ENCODE measurements at places on chromosomes 12 and 14.

GRCh38 chr14:104722938-104723650 is 935 bp upstream of the ADSS1 start:
- DNase-seq: no peak

- no peak for DNase-seq
Observed at GRCh38 chr12:2858944-2859421, 2.1 kb upstream of the TEX52 start.

GRCh38 chr14:72380456-72380855 is 448.2 kb downstream of the RGS6 start:
- DNase-seq: no peak

DNA sequence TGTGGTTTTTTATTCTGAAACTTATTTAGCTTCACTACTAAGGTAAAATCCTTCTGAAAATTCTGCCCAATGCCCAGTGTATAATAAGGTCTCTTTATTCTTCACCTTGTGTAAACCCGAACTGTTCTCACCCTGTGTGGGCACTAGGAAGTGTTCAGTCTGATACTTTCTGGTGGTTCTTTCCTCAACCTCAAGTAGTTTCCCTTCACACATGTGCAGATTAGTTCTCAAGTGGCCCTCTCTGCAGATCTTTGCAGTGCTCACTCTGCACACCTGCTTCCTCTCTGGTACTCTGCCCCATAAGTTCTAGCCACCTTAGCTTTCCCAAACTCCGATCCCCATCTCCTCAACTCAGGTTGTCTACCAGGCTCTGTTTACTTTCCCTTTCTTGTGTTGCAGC is 61.6 kb downstream of the RAD51B start:
- no peak for DNase-seq

GRCh38 chr14:102662636-102663430 is 70.4 kb downstream of the RCOR1 start:
- DNase-seq: no peak

GRCh38 chr14:87944987-87945604 is 47.9 kb downstream of the GALC start:
- no peak for DNase-seq

GRCh38 chr14:74591394-74591793 is 20.6 kb downstream of the LTBP2 start:
- no peak for DNase-seq

DNA sequence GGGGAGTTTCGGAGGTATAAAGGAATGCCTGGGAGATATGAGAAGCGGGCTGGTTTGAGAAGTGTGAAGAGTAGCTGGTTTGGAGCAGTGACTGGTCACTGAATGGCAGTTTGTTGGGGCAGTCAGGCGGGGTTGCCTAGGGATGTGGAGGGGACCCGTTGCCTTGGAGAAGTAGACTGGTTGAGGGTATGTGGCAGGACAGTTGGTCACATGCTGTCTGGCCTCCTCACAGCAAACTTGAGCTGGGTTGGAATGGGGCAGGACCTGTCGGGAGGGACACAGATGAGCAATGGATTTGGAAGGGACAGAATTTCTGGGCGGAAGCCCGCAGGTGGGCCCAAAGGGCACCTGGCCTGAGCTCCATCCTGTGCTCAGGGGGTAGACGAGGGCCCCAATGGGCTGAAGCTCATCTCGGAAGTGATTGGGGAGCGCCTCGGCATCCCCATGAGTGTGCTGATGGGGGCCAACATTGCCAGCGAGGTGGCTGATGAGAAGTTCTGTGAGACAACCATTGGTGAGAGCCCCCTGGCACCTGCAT is 2.2 kb downstream of the GPD1 start:
- DNase-seq: no peak

- DNase-seq: no peak
Observed at GRCh38 chr12:121957861-121958515, 39.6 kb downstream of the CFAP251 start.

GRCh38 chr14:43175896-43176295 is 1331.2 kb downstream of the FSCB start:
- no peak for DNase-seq

DNA sequence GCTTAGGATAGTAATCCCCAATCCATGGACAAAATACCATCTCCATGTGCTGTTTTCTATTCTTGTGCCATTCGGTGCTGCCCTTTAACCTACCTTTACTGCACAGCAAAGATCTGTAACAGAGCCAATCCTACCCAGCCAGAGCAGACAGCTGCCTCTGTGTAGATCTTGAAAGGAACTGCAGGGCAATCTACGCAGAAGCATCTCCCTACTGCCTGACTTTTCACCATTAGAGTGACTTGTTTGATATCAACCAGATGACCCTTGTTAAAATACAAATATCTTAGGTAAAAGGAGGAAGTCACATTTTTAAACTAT is 33.9 kb upstream of the PPM1A start:
- no peak for DNase-seq

- no peak for DNase-seq
Observed at GRCh38 chr14:88023658-88024187, 18.8 kb downstream of the GPR65 start.

- DNase-seq: no peak
Observed at GRCh38 chr14:72781561-72782508, 112.1 kb downstream of the DPF3 start.

DNA sequence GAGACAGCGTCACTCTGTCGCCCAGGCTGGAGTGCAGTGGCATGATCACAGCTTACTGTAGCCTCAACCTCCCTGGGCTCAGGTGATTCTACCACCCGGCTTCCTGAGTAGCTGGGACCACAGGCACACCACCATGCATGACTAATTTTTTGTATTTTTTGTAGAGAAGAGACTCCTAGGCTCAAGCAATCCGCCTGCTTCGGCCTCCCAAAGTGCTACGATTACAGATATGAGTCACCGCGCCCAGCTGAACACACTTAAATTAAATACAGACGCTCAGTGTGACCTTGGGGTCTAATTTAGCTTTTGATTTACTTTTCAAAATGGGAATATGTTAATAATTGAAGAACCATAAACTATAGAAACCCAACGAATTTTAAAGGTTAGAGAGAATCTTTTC is 77.2 kb downstream of the C2CD5 start:
- no peak for DNase-seq

DNA sequence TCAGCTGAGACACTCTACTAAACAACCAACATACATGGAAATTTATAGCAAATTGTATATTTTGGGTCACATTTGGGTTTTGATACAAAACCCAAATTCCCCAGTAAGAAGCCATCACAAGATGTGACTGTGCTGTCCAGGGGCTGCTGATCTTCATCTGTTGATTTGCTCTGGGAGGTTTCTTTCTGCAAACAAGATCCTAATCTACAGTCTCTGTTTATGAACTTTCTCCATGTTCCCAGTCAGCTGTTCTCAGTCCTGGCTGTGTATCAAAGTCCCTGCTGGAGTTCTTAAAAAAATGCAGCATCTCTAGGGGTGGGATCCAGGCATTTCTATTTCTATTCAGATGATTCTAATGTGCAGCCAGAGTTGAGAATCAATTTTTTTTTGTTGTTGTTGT is 85.1 kb downstream of the ATP23 start:
- DNase-seq: no peak

DNA sequence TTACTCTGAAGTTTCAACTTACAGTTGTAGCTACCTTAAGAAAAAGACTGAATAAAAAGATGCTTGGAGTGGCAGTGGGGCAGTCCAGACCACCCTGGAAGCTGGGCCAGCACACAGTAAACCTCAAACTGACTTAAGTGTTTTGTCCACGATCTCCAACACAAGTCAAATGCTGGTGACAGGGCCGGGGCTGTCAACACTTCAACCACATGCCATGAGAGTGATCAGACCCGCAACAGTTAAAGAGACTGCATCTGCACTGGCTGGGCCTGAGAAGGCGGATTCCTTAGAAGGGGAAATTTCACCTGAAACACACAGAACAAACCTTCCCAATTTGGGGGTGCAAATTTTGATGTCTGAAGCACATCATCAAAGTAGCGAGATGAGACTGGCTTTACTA is 223.5 kb upstream of the CAND1 start:
- DNase-seq: no peak

DNA sequence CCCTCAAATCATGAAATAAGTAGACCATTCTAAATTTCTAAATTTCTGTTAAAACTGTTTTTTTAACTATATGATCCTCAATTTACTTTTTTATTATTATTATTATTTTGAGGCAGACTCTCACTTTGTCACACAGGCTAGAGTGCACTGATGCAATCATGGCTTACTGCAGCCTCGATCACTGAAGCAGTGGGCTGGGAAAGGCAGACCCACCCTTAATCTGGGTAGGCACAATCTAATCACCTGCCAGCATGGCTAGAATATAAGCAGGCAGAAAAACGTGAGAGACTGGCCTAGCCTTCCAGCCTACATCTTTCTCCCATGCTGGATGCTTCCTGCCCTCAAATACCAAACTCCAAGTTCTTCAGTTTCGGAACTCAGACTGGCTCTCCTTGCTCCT is 2.3 kb downstream of the ERO1A start:
- DNase-seq: no peak

DNA sequence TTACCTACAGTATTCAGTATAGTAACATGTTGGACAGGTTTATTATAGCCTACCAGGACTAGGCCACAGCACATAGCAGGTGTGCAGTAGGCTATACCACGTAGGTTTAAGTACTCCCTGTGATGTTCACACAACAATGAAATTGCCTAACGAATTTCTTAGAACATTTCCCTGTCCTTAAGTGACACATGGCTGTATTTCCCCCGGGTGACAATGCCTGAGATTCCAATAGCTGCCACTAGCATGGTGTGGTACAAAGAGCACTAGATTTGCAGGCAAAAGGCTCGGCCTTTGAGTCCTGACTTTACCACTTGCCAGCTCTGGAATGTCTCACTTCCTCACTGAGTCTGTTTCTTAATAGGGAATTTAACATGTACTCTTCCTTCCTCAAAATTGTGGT is 19.7 kb downstream of the PTPN21 start:
- DNase-seq: no peak

DNA sequence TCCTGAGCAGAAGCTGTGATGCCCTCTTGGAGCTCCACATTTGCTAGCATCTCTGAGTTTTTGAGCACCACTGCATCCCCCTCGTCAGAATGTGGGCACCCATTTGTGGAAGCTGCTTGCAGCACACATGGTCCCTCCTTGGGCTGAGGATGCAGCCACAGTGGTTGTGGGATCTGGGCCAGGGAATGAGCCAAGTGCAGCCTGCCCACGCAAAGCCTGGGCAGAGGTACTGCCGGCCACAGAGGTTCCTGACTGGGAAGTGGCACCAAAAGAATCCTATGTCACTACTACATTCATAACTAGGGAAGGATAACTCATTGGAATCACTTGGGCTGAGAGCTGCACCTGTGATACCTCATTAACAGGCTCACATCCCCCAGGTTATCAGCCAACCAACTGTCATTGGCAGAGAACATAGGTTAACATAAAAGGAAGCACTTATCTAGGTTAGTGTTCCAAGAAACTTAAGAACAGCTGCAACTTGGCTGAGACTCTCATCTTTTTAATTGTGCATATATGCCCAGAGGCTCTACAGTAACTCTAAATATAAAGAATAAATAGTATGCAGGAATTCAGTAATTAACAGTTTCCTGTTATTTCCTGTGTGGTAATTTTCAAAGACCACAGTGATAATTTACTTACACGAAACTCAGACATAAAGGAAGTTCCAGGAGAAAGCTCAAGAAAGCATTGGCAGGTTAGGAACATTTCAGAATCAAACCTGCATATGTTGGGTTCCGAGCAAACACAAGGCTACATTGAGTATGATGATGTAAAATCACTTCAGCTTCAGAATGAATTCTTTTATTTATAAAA is 145.3 kb downstream of the BCAT1 start:
- no peak for DNase-seq

DNA sequence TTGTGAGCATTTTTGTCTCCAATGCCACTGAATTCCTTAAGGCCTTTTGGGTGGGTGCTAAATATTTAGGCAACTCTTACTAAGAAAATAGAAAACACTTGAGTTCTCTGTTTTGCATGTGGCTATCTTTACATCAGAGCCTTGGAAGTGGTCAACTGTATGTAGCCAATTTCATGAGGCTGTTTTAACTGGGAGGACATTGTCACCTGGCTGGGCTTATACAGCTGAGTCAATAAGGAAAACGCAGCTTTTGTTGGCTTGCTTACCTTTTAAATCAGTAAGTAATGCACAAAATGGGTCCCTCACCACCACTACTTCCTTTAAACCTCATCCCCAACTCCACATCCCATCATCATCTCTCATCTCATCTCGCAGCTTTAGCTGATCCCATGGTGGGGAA is 194.3 kb downstream of the RGS6 start:
- no peak for DNase-seq

- no peak for DNase-seq
Observed at GRCh38 chr12:106831699-106832098, 57.2 kb downstream of the RIC8B start.

DNA sequence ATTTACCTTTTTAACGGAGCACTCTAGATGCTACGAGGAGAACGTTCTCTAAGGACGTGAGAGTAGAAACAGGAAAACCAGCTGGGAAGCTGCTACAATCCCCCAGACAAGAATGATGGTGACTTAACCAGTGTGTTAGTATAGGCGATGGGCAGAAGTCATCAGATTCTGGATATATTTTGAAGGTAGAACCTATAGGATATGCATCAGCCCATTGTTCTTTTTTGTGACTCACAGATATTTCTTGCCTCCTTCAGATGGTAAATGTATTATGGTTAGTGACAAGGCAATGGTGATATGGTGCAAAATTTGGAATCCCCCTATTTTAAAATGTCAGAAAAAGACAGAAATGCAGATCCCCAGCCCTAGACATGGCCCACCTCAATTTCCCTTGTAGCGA is 258.2 kb downstream of the PHLDA1 start:
- DNase-seq: no peak

GRCh38 chr12:116027551-116027821 is 250.0 kb downstream of the MED13L start:
- DNase-seq: no peak

DNA sequence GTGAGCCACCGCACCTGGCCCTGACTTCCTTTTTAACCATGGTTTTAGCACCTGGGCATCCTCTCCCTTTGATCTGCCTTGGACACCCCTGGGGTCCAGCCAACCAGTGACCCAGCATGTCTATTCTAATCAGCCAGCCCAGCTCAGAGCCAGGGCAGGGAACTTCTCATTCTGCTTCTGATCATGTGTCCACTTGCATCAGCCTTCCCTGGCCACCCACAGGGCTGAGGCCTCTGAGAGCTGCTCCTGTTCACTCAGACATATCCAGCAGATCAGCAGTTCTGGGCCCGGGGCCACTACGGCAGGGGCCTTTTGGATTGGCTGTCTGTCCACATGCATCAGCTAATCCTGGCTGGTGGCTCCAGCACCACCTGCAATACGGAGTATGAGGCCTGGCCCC is 117.9 kb upstream of the MAP1LC3B2 start:
- DNase-seq: no peak

GRCh38 chr12:65155784-65156183 is 13.6 kb upstream of the LEMD3 start:
- DNase-seq: no peak

- DNase-seq: no peak
Observed at GRCh38 chr14:37472906-37473305, 122.1 kb downstream of the FOXA1 start.

DNA sequence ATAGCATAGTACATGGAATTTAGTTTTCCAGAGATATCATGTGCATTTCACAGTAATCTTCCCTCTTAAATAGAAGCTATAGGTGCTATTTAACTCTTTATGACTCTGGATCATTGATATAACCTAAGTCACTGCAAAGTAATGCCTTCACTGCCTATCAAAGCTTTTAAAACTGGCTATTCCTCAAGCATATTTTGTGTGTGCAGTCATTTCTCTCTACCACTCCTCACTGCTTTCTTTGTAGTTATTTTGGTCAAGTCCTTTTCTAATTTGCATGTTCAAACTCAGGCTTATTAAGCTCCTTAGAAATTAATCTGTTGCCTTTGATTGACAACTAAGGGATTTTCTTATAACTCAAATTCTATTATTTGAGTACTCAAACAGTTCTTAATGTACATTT is 79.4 kb upstream of the PLEKHG7 start:
- DNase-seq: no peak

Data from NCI-H1092 (cell line).